ENCODE measurements at places on chromosomes 1 and 21.

GRCh38 chr21:24055696-24056095 is 1551.6 kb downstream of the MRPL39 start:
- DNase-seq = no peak

- no peak for DNase-seq
Measured at GRCh38 chr1:90854397-90854924, 137.4 kb upstream of the BARHL2 start.

- DNase-seq = no peak
Measured at GRCh38 chr1:6325482-6325881, 64.6 kb upstream of the GPR153 start.

DNA sequence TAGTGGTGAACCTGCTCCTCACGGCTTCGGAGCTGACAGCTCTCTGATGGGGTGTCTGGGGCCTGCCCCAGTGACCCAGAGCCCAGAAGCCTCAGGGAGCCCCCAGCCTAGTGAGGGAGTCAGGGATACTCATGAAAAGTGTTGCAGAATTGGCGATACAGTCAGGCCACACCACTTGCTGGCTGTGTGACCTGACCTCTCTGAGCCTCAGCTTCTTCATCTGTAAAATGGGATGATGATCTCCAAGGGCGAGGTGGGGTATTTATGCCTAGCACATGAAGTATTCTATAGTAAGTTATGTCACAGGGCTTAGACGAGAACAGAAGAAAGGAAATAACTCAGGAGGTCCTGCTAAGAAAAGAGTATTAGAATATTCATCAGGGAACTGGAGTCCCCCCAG is 1.6 kb downstream of the TMEM51 start:
- no peak for DNase-seq

DNA sequence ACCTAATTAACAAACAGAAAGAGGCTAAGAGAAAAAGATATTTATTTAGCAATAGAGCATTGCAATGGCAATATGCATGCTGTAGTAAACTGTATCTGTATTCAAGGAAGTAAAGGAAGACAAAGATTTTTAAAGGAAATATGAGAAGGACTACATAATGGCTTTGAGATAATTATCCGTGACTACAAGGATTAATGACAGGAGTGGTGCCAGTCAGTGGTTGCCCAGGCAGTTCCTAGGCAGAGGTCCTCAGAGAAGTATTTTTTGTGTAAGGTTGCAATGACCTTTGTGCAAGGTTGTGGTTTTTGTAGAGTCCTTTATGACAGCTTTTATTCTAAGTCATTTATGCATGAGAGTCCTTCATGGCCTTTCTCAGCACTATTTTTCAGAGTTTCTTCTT is 711.1 kb upstream of the CHRM3 start:
- DNase-seq = no peak

GRCh38 chr1:207876131-207876530 is 34.8 kb downstream of the CD34 start:
- no peak for DNase-seq

DNA sequence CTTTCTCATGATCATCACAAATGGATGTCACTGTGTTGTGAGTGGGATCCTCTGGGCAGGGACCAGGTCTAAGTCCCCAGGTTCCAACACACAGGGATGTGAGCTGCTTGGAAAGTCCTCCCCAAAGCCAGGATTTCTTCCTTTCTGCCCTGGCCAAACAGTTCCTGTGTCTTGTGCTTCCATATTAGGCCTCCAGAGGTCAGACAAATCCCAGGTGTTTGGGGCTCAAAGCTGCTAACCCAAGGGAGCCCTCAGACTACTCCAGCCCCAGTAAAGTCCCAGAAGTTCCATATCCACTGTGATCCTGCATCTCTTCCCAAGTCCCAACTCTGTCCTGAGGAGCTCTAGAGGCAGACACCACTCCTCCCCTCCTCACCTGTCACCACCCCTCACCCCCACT is 27.7 kb upstream of the MAGOH start:
- DNase-seq = no peak

DNA sequence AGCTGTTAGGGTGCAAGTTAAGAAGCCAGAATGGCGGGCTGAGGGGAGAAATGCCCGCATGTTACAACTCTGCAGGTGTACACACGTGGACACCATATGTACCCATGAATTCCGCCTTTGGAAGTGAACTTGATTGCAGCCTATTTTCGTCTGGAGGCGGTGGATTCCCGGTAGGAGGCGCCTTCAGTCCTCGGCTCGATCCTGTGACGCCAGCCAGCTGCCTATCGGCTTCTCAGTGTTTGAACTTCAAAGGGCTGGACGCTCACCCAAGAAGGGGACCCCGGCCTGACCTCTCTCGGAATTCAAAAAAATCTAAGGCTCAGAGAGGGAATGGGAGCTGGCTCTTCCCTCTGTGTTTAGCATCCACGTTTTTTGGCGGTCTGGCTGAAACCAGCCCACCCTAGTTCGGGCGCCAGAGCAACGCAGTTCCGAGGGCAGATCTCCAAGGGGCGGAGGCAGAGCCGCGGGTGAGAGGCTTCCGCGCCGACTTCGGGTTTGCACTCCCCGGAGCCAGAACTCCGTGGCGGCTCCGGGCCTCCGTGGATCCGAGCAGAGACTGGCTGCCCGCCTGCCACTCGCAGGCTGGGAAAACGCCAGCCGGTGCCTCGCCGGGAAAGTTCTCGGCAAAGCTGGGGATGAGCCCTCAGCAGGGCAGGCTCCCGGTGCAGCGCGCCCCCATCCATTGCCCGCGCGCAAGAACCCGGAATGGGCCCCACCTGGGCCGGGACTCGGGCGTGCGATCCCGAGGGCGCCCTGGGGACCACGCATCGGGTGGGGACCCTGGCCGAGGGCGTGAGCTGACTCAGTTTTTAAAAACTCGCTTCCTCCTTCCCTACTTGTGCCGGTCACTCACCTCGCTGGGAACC is 996 bp upstream of the TMEM51 start:
- peak; percentile 20 for DNase-seq

- no peak for DNase-seq
Measured at GRCh38 chr1:156935505-156936128, 15.2 kb downstream of the LRRC71 start.

- no peak for DNase-seq
Measured at GRCh38 chr1:21238141-21238800, 52.0 kb downstream of the ECE1 start.

Measured in stimulated activated CD4-positive, alpha-beta T cell treated with anti-CD3 and anti-CD28 coated beads, Interleukin-12 subunit alpha, Interleukin-12 subunit beta, amount 100 ng/mL, for 48 hours (primary cell).